ENCODE measurements at places on chromosomes 16 and 17.

DNA sequence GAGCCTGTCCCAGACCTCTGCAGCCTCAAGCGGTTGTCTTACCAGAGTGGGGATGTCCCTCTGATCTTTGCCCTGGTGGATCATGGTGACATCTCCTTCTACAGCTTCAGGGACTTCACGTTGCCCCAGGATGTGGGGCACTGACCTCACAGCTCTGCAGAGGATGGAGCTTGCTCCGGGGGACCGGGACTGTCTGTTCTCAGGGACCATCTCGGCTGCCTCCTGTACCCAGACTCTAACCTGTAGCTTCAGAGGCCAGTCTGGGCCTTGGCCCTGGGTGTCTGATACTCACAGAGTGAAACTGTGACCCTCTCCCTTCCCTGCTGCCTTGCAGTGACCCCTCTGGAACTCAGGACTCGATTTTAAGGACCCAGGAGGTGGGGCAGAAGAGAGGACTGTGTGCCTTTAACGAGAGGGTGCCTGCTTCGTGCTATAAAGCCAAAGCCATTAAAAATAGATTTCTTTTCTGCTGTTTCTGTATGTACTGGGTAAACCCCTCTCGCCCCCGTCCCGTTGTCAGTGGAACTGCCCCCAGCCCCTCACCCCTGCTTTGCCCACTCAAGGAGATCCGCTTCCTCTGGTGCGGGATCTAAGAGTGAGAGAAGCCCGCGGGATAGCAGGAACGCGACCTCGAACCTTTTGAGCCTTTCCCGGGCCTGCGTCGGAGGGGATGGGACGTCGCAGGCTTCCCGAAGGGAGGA lies 1.1 kb upstream of the LLGL2 start:
- no peak for DNase-seq

DNA sequence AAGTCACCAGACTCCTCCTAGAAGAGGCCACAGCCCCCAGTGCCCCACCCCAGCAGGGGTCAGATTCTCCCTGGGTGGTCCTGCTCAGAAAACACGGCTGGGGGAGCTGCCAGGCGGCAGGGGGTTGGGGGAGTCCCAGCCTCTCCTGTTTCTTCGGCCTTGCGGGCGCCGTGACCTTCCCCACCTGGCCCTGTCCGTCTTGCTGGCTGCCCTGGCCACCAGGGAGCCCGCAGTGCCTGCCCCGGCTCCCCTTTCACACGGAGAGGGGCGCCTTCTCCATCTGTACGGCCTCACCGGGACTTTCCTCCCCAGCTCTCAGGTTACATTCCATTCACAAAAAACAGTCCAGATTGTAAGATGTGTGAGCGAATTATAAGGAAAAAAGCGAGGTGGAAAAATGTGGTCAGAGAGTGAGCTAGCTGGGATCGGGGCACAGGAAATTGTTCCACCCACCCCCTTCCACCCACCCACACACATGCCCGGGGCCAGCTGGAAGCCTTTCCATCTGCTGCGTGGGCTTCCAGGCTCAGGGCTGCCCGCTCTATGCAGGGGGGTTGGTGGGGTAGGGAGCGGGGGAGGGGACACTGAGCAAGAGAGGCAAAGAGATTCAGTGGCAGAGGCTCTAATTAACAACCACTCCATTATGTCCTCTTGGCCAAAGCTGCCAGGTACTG lies 14.6 kb upstream of the CIBAR2 start:
- DNase-seq = peak; percentile 88

- no peak for DNase-seq
These were observed 47.4 kb downstream of the TBX4 start for GRCh38 chr17:61499632-61500031.

GRCh38 chr17:42079541-42079940 lies 18.7 kb downstream of the ZNF385C start:
- no peak for DNase-seq

DNA sequence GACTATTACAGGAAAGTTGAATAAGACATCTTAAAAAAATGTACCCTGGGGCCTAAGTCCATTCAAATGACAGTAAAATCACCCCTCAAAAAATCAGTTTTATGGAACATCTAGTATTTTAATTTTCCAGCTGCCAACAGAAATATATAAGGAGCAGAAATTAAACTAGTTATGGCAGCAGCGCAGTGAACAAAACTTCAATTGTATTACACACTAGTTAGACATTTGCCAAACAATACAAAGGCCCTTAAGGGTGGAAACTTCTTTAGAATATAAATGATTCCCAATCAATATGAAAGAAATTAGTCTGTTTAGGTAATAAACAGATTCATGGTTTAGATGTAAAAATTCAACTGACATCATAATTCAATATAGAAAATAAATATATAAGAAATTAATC lies 18.1 kb upstream of the RFFL start:
- no peak for DNase-seq

DNA sequence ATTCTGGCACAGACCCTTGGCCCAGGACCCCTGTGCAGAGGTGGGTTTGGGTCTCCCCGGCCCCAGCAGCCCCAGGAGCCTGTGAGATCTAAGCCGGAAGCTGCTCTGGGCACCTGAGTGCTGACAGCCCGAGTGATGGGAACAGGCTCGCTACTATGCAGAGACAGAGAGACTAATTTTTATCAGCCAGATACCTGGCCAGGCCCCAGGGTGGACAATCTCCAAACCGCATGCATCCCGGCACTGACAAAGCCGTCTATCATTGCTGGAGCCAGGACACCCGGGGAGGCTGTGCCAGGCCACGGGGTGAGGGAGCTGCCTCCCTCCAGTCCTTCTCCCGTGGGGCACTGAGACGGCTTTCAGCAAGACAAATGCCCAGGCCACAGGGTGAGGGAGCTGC lies 25.0 kb downstream of the CBFA2T3 start:
- no peak for DNase-seq

GRCh38 chr17:31693433-31694220 lies 165.4 kb downstream of the COPRS start:
- DNase-seq = no peak

DNA sequence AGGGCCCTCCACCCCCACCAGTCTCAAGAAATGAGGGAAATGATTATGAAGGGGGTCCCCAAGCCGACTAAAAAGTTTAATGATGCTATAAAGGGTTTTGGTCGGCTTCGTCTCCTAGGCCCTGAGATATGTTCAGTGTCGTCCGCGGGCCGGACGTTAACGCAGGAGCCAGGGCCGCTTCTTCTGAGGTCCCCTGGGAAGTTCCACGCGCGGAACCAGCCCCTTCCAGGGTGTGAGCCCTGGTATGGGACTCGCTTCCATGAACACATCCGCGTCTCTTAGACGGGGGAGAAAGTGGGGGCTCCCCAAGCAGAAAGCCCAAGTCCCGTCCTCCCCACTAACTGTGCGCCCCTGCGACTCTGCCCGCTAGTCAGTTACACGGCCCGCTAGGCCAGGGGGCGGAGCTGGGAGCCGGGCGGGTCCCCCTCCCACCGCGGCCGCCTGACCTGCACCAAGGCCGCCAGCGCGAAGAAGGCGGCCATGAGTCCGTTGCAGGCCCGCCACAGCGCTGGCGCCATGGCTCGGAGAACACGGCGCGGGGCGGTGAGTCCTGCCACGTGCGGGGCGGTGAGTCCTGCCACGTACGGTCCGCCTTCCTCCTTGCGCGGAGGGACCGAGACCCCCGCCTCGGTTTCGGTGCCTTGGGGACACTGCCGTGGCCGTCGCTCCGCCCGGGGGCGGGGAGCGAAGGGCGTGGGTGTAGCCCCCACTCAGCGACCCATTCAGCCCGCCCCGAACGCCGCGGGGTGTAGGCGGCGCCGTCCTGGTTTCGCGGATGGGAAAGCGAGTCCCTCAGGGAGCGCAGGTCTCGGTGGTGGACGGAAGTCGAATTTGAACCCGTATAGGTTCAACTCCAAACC lies at the start of gene TMEM220:
Gene TMEM220 (minus strand): TSS at position 690 of the 860 bp plus-strand sequence. CDS start 172 bp downstream, at position 518.
- DNase-seq = peak; percentile 73

GRCh38 chr17:17739388-17740066 lies 58.3 kb downstream of the RAI1 start:
- DNase-seq = peak; percentile 57

GRCh38 chr16:72085002-72085401 lies 8.4 kb downstream of the TXNL4B start:
- no peak for DNase-seq

- DNase-seq = no peak
These were observed 508.0 kb downstream of the WWOX start for GRCh38 chr16:78607465-78607864.

- DNase-seq = no peak
These were observed 8.1 kb downstream of the SERPINF1 start for GRCh38 chr17:1769822-1770477.

GRCh38 chr16:49116873-49117272 lies 164.8 kb downstream of the CBLN1 start:
- no peak for DNase-seq

- DNase-seq = no peak
These were observed 558 bp upstream of the ZFHX3 start for GRCh38 chr16:73048292-73049080.

DNA sequence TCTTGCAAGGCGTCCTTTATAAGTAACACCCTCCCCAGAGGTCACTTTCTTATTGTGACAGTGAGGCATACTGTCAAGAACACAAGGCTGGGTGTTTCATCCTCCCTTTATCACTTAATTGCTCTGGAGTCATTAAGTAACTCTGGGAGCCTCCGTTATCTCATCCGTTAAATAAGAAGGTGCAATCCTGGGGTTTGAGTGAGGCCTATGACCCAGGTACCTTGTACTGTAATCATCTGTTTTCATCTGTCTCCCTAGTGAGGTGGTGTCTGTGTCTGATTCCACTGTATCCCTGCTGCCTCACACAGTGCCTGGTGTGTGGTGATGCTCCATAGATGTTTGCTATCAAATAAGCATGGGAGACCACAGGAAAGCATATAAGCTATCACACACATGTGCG lies 17.7 kb downstream of the TNS4 start:
- no peak for DNase-seq

- DNase-seq = no peak
These were observed 16.5 kb upstream of the PHAF1 start for GRCh38 chr16:67093098-67093726.

- no peak for DNase-seq
These were observed 59.9 kb downstream of the OR1D5 start for GRCh38 chr17:3003296-3004149.

DNA sequence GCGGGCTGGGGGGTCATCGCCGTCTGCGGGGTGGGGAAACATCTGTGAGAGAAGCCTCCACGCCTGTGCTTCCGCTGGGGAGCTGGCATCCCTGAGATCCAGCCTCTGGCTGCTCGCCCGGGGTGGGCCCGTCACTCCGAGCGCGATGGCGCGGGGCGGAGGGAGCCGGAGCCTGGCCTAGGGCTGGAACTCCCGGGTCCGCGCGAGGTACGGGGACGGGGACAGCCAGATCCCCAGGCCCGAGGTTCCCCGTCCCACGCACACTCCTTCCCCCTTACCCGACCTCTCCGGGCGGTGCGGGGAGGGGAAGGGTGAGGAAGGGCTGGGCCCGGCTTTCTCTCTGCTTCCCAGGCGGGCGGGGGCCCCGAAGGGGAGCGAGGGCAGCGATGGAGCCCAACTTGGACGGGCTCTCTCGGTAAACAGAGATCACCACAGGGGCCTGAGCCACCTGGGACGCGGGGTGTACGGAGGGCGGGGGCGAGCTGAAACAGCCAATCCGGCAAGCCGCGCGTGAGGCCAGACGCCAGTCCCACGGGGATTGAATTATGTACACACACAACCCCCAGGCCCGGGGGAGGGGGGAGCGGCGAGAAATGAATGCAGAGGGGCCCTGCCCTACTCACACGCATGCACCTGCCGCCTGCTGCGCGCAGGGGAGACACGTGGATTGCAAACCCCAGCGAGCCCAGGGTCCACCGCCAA lies at the start of gene SLC16A11:
Gene SLC16A11 (minus strand): TSS at position 596 of the 702 bp plus-strand sequence. CDS start 579 bp downstream, at position 17.
- DNase-seq = peak; percentile 28

- DNase-seq = no peak
These were observed 11.8 kb downstream of the DLX4 start for GRCh38 chr17:49980703-49981197.

- no peak for DNase-seq
These were observed 133.4 kb downstream of the TANC2 start for GRCh38 chr17:63099425-63099824.

DNA sequence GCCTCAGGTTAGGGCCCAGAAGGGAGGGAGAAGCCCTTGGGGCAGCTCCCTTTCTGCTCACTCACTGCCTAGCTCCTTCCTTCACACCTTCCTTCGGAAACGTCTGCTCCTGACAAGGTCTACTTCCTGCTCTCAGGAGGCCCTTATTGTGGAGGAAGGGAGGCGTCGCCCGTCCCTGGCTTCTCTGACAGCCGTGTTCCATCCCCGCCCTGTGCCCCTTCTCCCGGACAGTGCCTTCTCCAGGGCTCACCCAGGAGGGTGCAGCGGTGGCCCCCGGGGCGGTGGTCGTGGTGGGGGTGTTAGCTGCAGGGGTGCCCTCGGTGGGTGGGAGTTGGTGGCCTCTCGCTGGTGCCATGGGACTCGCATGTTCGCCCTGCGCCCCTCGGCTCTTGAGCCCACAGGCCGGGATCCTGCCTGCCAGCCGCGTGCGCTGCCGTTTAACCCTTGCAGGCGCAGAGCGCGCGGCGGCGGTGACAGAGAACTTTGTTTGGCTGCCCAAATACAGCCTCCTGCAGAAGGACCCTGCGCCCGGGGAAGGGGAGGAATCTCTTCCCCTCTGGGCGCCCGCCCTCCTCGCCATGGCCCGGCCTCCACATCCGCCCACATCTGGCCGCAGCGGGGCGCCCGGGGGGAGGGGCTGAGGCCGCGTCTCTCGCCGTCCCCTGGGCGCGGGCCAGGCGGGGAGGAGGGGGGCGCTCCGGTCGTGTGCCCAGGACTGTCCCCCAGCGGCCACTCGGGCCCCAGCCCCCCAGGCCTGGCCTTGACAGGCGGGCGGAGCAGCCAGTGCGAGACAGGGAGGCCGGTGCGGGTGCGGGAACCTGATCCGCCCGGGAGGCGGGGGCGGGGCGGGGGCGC lies 231.9 kb downstream of the SEC14L1 start:
- DNase-seq = peak; percentile 91

DNA sequence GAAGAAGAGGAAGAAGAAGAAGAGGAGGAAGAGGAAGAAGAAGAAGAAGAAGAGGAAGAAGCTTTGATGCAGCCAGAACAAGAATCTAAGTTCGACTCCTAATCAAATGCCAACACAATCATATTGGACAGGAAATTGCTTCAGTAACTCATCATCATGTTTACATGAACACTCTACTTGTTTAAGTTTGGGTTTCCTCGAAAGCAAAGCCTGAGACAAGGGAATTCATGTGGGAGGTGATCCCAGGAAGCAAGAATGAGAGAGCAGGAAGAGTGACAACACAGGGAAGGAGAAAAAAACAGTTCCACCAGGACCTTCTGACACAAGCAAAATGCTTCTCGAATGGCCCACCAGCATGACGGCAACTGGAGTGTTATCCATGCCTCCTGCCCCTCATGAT lies 279.0 kb downstream of the PMP22 start:
- no peak for DNase-seq

Data from fibroblast of skin of right quadriceps (primary cell).